ENCODE measurements at places on chromosomes 7 and 10. TPM values are rescaled to one million over a fixed set of nuclear protein-coding genes. Genes with fewer than 3 reads are reported as not detected.

The FAM24B gene
- total RNA-seq = 9.8 TPM

The TUBAL3 gene
- not detected for total RNA-seq

The GDF2 gene
- total RNA-seq = not detected

The NUDT13 gene
- total RNA-seq = 1.3 TPM

The PAX4 gene
- total RNA-seq = not detected

The LIMK1 gene
- total RNA-seq = 28.8 TPM

The SERPINE1 gene
- total RNA-seq = 0.17 TPM

The FOXI2 gene
- total RNA-seq = not detected

The PDK4 gene
- not detected for total RNA-seq

The HOXA1 gene
- 0.15 TPM for total RNA-seq

The AKR1B1 gene
- 122 TPM for total RNA-seq

The PIP gene
- total RNA-seq = not detected

The PTF1A gene
- total RNA-seq = not detected

The STAG3 gene
- total RNA-seq = 7.1 TPM

The CPXM2 gene
- total RNA-seq = not detected

The GRM8 gene
- total RNA-seq = not detected

The GATA3 gene
- 32.9 TPM for total RNA-seq

The ACTR3C gene
- total RNA-seq = 7.3 TPM

The CDH23 gene
- 0.25 TPM for total RNA-seq

The HOXA7 gene
- total RNA-seq = not detected

The TMEM139 gene
- total RNA-seq = 0.52 TPM

The AGR3 gene
- total RNA-seq = not detected

The ZNF487 gene
- total RNA-seq = 2.5 TPM

The RTKN2 gene
- total RNA-seq = 0.97 TPM

The PUS7 gene
- 40.3 TPM for total RNA-seq

The ZNF735 gene
- not detected for total RNA-seq

The MUC12 gene
- total RNA-seq = 0.44 TPM

The JAKMIP3 gene
- 0.29 TPM for total RNA-seq

The CTBP2 gene
- total RNA-seq = 1.2 TPM

The SPDYE11 gene
- total RNA-seq = not detected

The ICA1 gene
- 0.82 TPM for total RNA-seq

The VGF gene
- 0.08 TPM for total RNA-seq

The CEP55 gene
- total RNA-seq = 43.8 TPM

The COL13A1 gene
- not detected for total RNA-seq

The PWWP2B gene
- total RNA-seq = 3.5 TPM

The NME8 gene
- not detected for total RNA-seq

The SUV39H2 gene
- 43.3 TPM for total RNA-seq

The PRSS37 gene
- total RNA-seq = not detected

The NPM3 gene
- 260 TPM for total RNA-seq

The UPK3B gene
- total RNA-seq = not detected

The MRLN gene
- not detected for total RNA-seq

The TDRD1 gene
- 0.27 TPM for total RNA-seq

The SCART1 gene
- total RNA-seq = 1.3 TPM

The HDAC9 gene
- total RNA-seq = 3.2 TPM

The POLR2J2 gene
- 9.7 TPM for total RNA-seq

The MDFIC gene
- total RNA-seq = 107 TPM

The SLC18A3 gene
- total RNA-seq = not detected

The POLR3A gene
- total RNA-seq = 26.7 TPM

The KDM7A gene
- total RNA-seq = 6.8 TPM

The C10orf90 gene
- total RNA-seq = not detected

The PKD2L1 gene
- not detected for total RNA-seq

The CLDN4 gene
- not detected for total RNA-seq

The OR6V1 gene
- total RNA-seq = not detected

The PNLIPRP1 gene
- total RNA-seq = not detected

The ADIRF gene
- total RNA-seq = not detected

The CYP26C1 gene
- total RNA-seq = 0.04 TPM

The PBLD gene
- 0.78 TPM for total RNA-seq

The MBL2 gene
- total RNA-seq = not detected

All from activated CD8-positive, alpha-beta memory T cell treated with anti-CD3 and anti-CD28 coated beads for 36 hours (primary cell).